ENCODE measurements at places on chromosomes 2 and 18. TPM values are rescaled to one million over a fixed set of nuclear protein-coding genes. Genes with fewer than 3 reads are reported as not detected.

- no peak for DNase-seq
Observed at GRCh38 chr2:47518497-47519146, 115.7 kb downstream of the MSH2 start.

Gene C2orf80
- not detected for total RNA-seq

Gene FAM110C
- total RNA-seq = 5.0 TPM

DNA sequence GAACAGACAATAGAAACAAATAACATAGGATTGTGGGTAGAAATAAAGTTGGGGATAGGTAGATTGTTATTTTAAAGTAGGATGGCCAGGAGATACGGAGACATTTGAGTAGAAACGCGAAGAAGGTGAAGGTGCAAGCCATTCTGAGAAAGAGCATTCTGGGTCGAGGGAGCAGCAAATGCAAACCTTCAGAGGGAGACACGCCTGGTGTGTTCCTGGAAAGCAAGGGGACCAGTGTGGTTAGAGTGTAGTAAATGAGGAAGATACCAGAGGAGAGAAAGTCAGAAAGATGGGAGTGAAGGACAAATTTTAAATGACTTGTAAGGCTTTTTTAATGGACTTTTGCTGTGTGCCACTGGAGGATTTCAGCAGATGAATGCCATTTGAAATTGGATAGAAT, 1.7 kb downstream of the CYP20A1 start:
- DNase-seq = no peak

GRCh38 chr18:56412951-56413350, 225.4 kb downstream of the TXNL1 start:
- no peak for DNase-seq

- no peak for DNase-seq
Observed at GRCh38 chr18:53947092-53947640, 277.3 kb downstream of the MBD2 start.

- no peak for DNase-seq
Observed at GRCh38 chr2:127735537-127736399, 34.5 kb downstream of the SFT2D3 start.

Gene SSB
- total RNA-seq = 49.2 TPM

GRCh38 chr2:174614261-174614660, 16.7 kb upstream of the WIPF1 start:
- DNase-seq = no peak

Gene RGPD6
- total RNA-seq = 27.4 TPM

DNA sequence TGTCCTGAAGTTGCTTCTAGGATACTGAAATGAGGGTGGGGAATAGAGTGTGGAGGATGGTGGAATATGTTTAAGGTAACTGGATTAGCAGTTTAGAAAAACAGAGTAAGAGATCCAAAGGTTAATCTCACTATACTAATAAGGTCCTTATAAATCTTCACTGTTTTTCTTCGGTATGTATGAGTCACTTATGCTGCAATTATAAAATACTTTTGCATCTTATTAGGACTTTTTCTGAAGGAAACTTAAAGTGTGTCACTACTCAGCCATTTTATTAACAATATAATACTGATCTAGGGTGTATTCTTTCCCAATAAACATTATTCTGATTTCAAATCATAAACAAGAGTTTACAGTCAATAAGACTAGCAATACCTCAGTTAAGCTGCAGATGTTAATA, 182.3 kb downstream of the ZNF521 start:
- DNase-seq = no peak

Gene DSC3
- total RNA-seq = under 0.01 TPM

DNA sequence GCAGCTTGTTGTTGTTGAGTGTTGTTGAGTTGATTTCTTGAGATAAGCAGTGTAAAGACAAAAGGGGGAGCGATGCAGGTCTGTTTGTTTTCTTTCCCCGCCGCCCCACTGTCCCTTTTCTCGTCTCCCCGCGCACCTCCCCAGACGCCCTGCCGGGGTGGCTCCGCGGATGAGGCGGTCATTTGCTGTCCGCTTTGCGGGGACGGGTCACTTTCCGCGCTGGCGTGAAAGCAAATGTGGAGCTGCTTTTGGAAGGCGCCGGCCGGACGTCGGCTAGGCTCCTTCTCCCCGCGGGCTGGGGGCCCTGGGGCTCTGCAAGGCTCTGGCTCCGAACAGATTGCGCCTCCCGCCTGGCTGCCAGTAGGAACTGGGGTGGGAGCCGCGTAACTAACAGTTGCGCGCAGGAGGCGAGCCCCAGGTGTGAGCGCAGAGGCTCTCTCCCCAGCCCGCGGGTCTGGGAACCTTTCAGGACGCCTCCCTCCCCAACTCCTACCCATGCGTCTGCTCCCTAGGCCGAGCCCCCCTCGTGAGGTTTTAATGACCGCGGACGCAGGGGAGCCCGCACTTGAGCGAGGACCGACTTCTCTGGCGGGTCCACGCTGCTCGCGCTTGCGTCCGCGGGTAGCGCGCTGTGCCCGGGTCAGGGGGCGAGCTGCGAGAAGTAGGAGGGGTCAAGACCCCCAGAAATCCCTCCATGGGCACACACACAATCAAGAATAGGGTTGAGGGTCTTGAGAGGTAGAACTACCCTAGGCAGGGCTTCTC, 146.6 kb downstream of the MEIS1 start:
- no peak for DNase-seq

Gene VWC2L
- not detected for total RNA-seq

- peak; percentile 73 for DNase-seq
Observed at GRCh38 chr18:12308386-12309100, 502 bp downstream of the TUBB6 start.

Gene MC4R
- total RNA-seq = not detected

Gene SCN9A
- total RNA-seq = 9.1 TPM

- no peak for DNase-seq
Observed at GRCh38 chr2:108217211-108217610, 22.6 kb upstream of the SULT1C3 start.

- no peak for DNase-seq
Observed at GRCh38 chr2:105072039-105072438, 34.2 kb downstream of the MRPS9 start.

Gene DNAJC10
- 22.6 TPM for total RNA-seq

DNA sequence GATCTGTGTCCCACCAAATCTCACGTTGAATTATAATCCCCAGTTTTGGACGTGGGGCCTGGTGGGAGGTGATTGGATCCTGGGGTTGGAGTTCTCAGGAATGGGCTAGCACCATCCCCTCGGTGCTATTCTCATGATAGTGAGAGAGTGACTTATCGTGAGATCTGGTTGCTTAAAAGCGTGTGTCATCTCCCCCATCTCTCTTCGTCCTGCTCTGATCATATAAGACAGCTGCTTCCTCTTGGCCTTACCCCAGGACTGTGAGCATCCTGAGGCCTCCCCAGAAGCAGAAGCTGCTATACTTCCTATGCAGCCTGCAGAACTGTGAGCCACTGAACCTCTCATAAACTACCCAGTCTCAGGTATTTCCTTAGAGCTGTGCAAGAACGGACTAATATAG, 163.7 kb upstream of the NDUFV2 start:
- no peak for DNase-seq

Gene RIT2
- total RNA-seq = not detected

DNA sequence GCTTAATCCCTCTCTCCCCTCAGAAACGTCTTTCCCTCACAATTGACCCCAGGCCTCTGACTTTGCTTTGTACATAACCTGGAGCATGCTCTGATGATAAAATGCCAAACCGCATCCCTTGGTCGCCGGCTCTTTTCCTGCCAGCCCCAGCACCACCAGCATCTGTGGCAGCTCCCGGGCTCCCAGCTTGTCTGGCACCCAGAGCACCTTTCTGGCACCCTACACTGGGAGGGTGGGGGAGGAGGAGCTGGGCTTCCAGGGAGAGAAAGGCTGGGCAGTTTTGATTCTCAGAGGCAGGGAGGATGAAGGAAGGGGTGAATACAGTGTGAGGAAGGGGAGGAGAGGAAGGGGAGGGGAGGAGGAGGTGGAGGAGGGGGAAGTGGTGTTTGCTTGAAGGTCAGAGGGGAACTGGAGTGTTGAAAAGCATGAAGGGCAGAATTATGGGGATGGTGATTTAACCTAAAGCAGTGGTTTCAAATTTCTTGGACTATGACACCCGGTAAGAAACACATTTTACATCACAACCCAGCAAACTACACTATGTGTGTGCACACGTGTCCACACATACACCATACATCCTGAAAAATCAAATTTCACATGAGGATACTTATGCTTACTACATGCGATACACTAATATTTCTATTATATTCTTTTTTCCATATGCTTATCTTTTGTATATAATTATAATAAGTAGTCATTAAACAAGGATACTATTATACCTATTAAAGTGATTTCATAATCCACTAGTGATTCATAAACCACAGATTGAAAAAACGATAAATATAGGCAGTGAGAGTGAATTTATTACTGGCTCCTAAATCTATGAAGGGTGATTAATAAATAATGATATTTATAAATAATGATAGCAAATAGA, 30.0 kb upstream of the IGFBP2 start:
- DNase-seq = no peak

- DNase-seq = peak; percentile 92
Observed at GRCh38 chr2:218395826-218396687, 3.6 kb upstream of the CTDSP1 start.

GRCh38 chr2:188207554-188207953, 84.1 kb upstream of the GULP1 start:
- DNase-seq = no peak

DNA sequence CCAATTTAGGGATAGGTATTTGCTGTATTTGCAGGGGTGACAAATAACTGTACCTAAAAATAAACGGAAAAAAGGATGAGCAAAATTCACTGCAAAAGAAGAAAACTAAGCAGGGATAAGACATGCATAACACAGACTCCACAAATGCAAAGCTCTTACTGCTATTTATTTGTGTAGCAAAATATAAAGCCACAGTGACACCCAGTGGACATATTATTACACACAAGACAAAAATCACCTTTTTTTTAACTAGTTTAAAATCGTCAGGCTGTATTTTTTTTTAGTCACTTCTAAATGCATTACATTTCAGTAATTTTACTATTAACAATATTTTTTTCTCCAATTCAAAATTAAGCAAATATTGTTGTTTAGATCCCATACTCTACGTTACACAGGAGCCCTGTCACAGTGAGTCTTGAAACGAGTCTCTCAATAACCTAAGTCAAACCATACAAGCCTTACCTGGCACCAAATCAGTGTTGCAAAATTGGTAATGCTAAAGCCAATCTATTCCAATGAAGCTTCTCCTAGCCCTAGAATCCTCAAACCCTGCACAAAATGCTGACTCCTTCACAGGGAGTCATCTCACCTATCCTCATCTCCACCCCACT, 23.7 kb downstream of the METTL4 start:
- no peak for DNase-seq

Gene KCNE4
- 0.33 TPM for total RNA-seq

- DNase-seq = no peak
Observed at GRCh38 chr2:48605482-48606175, 12.0 kb upstream of the GTF2A1L start.

GRCh38 chr2:54227798-54228197, 28.2 kb downstream of the TSPYL6 start:
- DNase-seq = no peak

Gene SLC4A3
- total RNA-seq = 0.19 TPM

Gene DSC2
- total RNA-seq = 16.4 TPM

- peak; percentile 40 for DNase-seq
Observed at GRCh38 chr2:232502911-232503808, 15.5 kb upstream of the ECEL1 start.

Gene IL36RN
- not detected for total RNA-seq

DNA sequence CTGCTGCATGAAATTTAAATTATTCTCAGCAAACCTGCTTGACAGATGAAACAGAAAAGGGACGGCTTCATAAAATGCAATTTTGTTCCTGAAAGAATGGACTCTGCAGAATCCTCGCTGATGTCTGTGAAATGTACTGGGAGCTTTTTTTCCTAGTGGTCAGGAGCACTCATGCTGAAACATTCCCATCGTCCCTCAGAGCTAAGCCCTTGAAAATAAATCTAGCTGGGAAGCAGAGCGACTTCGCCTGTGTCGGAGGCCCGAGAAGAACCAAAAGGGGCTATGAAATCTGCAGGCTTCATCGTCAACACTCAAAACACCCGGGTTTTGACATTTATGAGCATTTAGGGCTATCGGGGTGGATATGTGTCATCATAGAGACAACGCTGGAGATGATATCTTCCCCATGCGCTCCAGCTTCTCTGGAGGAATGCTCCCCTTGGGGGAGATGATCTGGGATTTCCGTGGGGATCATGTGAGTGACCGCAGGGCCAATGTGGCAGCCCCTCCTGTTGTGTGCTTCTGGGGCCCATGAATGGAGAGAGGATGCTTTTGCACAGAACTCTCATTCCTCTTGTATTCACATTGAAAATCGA, 182.3 kb downstream of the KLHL29 start:
- DNase-seq = no peak

DNA sequence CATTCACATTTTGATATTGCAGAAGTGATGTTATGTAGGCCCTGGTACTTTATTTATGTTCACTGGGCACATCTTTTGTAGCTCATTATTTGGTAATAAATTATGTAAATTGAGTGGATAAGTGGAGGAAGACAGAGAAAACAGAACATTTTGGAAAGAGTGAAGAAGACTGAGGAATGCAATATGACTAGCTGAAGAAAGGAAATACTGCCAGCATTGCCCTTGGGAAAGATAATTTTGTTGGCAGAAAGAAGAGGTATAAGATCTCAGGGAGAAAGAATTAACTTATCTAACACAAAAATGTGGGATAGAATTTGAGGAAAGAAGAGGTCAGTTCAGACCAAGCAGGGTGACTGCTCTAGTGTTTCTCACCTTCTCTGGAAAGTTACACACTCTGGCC, 118.8 kb downstream of the TTC27 start:
- DNase-seq = no peak

Gene ADRA2B
- total RNA-seq = 2.3 TPM

DNA sequence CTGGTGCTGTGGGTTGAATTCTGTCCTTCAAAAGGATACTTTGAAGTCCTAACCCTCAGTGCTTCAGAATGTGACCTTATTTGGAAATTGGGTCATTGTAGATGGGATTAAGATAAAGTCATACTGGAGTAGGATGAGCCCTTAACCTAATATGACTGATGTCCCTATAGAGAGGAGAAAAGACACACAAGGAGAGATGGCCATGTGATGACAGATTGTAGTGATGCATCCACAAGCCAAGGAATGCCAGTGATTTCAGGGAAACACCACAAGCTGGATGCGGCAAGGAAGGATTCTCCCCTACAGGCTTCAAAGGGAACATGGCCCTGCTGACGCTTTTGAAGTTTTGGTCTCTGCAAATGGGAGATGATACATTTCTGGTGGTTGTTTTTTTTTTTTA, 24.7 kb upstream of the CCBE1 start:
- DNase-seq = no peak

- DNase-seq = no peak
Observed at GRCh38 chr2:169232551-169233154, 129.7 kb downstream of the LRP2 start.

Data from liver (tissue), 10 donors.